ENCODE measurements at places on chromosomes 16 and 17.

DNA sequence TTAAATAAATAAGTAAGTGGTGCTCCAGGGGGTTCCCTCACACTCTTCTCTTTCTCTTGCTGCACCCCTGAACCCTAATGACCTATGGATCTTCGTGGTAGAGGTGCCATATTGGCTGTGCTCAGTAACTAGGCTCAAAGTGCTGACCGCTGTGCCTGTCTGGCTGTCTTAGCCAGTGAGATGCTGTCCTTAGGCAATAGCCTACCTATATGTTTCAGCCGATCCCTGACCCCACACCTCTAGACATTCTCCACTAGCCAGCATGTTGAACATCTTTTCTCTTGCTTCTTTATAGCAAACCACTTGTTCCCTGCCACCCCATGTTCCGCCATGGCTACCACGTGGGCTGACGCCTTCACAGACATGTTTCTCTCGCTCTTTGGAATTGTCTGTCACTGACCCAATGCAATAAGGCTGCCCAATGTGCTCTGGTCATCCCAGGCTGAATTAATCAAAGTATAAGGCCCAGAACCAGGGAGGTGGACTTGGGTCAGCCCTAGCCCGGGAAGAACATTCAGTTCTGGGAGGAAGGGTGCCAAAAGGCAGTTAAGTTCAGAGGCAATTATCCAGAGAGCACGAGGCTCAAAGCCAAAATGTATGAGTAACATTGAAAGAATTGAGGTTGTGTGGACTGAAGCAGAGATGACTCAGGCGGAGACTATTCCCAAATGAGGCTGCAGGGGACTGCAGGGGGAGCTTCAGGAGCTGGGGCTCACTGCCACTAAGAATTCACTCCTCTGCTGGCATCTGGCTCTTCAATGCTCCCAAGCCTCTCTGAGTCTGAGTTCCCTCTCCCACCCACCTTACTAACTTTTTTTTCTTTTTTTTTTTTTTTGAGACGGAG is 28.7 kb upstream of the TNRC6A start:
- DNase-seq = peak; percentile 17

GRCh38 chr16:72241930-72242329 is 70.0 kb upstream of the PMFBP1 start:
- no peak for DNase-seq

DNA sequence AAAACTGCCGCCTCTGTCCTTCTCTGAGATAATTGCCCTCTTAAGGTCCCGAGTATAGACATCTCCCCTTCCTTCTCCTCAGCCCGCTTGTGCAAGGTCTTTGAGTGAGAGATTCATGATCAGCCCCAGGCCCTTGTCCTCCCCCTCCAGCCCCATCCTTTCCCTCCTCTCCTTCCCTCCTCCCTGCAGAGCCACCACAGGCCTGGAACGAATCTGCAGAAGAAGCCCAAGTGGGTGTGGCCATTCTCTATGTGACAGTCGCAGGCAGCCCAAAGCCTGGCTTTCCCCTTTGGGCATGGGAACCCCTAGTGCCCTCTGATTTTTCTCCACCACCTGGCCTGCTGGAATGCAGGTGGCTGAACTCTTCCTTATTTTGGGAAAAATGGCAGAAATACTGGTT is 7.2 kb upstream of the NDRG4 start:
- DNase-seq = no peak

DNA sequence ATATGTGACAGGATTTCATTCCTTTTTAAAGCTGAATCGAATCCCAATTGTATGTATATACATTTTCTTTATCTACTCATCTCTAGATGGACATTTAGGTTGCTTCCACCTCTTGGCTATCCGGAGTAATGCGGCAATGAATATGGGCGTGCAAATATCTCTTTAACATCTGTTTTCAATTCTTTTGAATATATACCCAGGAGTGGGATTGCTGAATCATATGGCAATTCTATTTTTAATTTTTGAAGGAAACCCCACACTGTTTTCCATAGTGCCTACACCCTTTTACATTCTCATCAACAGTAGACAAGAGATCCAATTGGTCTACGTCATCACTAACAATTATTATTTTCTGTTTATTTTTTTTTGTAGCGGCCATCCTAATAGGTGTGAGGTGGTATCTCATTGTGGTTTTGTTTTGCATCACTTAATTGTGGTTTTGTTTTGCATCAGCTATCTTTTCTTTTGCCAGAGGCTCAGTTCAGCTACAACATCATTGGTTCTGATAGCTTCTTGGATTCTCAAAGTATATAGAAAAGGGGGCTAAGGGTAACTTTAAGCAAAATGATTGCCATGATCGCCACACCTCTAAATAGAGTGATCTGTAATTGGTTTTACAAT is 25.6 kb upstream of the MAP2K6 start:
- DNase-seq = no peak

- DNase-seq = no peak
These were observed 5.2 kb downstream of the ODAD4 start for GRCh38 chr17:41935641-41936040.

GRCh38 chr17:14202388-14203166 is 34.1 kb downstream of the CDRT15 start:
- no peak for DNase-seq

GRCh38 chr16:3878610-3879009 is 1.9 kb downstream of the CREBBP start:
- no peak for DNase-seq

DNA sequence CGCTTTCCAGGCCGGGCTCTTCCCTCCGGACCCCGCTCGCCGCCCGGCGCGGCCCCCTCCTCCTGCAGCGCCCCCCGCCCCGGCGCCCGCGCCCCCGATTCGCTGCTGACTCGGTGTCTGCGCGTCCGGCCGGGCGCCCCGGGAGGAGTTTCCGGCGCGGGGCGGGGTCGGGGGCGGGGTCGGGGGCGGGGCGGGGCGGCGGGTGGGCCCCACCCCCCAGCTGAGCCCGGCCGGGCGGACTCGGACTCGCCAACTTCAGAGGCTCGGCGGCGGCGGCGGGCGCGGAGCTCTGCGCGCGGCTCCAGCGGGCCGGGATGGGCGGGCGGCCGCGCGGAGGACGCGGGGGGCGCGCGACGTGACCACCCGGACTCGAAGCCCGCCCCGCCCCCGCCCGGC is at the start of gene METRNL:
Gene METRNL (plus strand): TSS at position 258 of the 396 bp plus-strand sequence. CDS start 207 bp downstream, outside the sequence.
- DNase-seq = peak; percentile 85

GRCh38 chr16:24523569-24523968 is 15.8 kb upstream of the RBBP6 start:
- DNase-seq = peak; percentile 38

DNA sequence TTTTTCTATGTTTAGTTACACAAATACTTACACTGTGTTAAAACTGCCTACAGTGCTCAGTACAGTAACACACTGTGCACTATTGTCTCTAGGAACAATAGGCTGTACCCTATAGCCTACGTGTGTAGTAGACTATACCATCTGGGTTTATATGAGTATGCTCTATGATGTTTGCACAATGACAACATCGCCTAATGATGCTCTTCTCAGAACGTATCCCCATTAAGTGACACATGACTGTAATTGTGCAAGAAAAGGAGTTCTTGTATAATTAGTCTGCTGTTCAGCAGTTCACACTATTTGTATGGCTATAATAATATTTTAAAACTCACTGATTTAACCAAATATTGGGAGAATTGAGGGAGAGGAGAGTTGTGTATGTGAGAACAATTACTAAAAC is 173.7 kb downstream of the TRIM37 start:
- no peak for DNase-seq

GRCh38 chr16:1831186-1832075 is 4.4 kb downstream of the FAHD1 start:
- no peak for DNase-seq

DNA sequence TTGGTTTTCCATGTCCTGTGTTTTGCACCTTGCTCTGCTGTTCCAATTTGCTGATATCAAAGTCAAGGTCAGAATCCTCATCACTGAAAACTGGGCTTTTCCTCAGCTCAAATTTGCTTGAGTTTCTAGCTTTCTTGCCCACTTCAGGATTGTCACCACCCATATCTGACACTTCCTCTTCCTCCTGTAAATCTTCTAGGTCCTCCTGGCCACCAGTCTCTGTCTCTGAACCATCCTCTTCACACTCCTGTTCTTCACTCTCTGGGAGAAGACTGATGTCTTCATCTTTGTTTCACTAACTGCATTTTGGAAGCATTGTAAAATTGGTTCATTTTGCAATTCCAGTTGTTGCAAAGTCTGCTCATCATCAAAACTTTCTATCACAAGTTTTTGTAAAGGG is 63.4 kb upstream of the RBL2 start:
- DNase-seq = no peak

DNA sequence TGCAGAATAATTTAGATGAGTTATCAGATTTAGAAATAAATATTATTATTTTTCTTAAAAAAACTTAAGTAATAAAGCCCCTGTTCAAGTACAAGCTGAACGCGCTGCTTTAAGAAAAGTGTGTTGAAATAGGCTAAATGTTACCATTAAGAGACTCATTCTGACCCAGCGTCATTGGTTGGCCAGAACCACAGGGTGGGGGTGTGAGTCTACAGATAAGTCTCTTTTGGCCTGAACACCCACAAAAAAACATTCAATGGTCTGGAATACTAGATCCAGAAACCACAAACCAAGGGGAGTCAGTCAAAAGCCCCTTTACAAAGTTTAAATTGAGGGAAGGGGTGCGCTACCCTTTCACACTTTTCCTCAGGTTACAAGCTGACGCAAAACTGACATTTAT is 776.1 kb downstream of the KCNJ2 start:
- DNase-seq = no peak

- DNase-seq = no peak
These were observed 17.2 kb upstream of the WSB1 start for GRCh38 chr17:27276653-27277156.

- no peak for DNase-seq
These were observed 64.7 kb upstream of the SOX9 start for GRCh38 chr17:72056155-72056554.

GRCh38 chr17:29733166-29733565 is 110.5 kb upstream of the CORO6 start:
- no peak for DNase-seq

GRCh38 chr16:68490358-68490757 is 42.0 kb upstream of the SMPD3 start:
- no peak for DNase-seq

DNA sequence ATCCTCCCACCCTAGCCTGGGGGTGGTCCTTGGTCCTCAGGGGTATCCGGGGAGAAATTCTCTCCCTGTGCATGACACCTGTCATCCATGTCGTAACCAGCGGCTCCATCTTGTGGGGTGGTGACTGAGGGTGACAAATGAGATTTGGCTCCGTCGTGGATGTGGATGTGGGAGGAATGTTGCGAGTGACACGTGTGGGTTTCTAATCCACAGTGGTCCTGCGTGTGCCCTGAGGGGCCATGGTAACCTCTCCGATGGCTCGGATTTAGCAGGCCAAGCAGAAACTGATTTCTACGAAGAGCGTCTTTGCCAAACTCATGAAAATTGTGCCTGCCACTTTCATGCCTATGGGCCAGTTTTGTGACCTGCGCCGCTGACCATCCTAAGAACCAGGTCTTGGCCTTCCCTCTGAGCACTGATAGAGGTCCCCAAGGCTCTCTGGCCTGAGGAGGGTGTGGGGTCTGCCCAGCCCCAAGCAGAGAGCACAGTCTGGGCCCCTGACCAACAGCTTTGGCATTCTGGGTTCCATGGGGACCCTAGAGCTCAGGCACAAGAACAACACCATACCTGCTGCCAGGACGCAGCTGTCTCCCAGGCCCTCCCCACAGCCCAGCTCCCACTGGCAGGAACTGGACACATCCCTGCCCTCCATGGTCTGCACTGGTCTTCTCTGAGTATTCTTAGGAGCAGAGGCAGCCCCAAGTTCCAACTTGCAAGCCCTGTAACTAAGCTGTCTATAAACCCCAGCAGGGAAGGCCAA is 79.0 kb downstream of the AMFR start:
- DNase-seq = no peak

DNA sequence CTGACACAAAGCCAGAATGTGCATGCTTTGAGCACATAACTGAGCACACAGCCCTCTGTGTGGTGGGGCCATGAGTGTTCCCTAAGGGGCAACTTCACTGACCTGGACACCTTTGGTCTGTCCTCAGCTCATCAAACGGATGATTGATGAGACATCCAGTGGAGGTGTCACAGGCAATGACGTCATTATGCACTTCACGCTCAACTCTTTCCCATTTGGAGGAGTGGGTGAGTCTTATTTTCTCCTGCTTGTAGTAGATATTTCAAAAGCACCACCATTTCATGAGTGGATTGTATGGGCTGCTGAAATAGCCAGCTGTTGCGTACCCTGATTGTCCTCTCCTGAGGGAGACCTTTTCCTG is 16.2 kb downstream of the ALDH3A2 start:
- no peak for DNase-seq

GRCh38 chr17:21392266-21392665 is 16.1 kb downstream of the KCNJ12 start:
- DNase-seq = no peak

DNA sequence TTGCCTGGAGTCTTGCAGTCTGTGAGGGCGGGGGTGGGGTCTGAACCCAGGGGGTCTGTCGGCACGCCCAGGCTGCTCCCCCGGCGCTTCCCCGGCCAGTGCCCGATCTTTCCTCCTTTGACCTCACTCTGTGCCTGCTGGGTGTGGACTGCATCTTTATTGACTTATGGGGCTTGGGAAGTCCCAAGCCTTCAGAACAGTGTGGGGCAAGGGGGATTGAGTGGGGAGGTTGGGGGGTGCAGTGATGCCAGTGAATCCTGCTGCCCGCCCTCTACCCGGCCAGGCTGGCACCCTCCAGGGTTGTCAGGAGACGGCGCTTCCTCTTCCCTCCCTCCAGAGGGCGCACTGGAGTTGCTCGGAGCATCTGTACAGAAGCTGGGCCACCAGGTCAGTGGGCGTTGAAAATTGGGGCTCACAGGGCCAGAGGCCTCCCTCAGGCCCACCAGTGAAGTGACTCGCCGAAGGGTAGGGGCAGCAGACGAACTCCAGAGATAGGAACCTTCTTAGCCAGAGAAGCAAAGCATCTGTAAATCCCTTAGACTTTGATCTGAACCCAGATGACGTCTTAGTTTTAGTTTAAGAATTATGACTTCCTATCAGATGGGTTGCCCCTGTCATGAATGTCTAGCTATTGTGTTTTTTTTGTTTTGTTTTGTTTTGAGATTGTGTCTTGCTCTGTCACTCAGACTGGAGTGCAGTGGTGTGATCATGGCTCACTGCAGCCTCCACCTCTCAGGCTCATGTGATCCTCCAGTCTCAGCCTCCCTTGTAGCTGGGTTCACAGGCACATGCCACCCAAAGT is 184.8 kb upstream of the CIBAR2 start:
- peak; percentile 66 for DNase-seq

GRCh38 chr16:22373662-22374310 is 633 bp downstream of the CDR2 start:
- peak; percentile 48 for DNase-seq

DNA sequence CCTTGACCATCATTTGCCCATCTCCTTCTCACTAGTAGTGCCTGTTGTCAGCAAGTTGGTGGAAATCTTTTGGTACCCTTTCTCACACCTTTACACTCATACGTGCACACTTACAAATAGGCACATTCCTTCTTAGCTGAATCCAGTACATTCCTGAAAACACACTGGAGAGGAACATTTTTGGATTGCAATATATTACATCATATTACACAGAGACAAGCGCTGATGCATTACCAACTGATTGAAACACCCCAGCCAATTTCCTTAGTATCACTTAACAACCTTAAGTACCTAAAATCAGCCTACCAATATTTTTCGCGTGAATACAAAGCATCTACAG is 64.1 kb downstream of the PLCG2 start:
- DNase-seq = no peak

GRCh38 chr16:87502308-87502969 is 9.6 kb upstream of the ZCCHC14 start:
- no peak for DNase-seq

GRCh38 chr17:81601525-81602120 is 35.3 kb downstream of the NPLOC4 start:
- peak; percentile 59 for DNase-seq

- no peak for DNase-seq
These were observed 21.5 kb downstream of the DCAF7 start for GRCh38 chr17:63571632-63572310.

All from Caco-2 (cell line).